ENCODE measurements at places on chromosomes 2 and 18.

GRCh38 chr2:133570542-133570941 lies 2.3 kb upstream of the NCKAP5 start:
- no peak for DNase-seq

DNA sequence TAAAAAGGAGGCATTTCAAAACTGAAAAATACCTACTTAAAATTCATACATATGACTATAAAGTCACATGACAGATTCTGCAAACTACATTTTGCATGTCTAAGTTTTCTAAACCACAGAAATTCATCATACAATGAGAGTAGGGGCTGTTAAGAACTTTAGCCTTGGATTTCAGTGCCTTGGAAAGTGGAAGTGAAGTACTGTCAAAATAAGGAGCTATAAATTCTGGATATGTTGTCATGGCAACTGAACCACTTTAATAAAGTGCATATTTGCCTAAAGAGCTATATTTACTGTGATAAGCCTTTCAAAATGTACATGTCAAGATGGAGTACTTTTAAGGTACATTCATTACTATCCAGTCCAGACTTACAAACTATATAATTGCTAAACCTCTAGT lies 227.1 kb downstream of the RAB3GAP1 start:
- DNase-seq = no peak

- DNase-seq = no peak
These were observed 230.0 kb upstream of the RASGRP3 start for GRCh38 chr2:33246432-33246831.

DNA sequence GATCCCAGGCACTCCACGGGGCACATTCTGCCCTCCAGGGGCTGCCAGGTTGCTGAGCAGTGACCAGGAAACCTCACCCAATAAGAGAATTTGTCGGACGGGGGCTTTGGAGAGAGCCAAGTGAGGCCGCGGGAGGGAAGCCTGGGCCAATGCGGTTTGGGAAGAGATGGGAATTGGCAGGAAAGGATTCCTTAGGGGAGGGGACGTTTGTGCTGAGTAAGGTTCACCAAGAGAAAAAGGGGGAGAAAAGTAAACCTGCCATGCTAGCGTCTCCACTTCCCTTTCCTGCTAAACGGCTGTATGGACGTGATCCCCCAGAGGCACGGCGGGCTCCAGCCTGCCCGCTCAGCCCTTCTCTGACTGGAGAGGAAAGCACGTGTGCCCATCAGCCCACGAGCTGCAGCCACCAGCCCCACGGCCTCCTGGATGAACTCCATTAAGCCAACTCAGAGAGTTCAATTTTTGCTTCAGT lies 194.4 kb upstream of the ID2 start:
- no peak for DNase-seq

GRCh38 chr2:45851576-45852304 lies 200.3 kb downstream of the PRKCE start:
- no peak for DNase-seq

DNA sequence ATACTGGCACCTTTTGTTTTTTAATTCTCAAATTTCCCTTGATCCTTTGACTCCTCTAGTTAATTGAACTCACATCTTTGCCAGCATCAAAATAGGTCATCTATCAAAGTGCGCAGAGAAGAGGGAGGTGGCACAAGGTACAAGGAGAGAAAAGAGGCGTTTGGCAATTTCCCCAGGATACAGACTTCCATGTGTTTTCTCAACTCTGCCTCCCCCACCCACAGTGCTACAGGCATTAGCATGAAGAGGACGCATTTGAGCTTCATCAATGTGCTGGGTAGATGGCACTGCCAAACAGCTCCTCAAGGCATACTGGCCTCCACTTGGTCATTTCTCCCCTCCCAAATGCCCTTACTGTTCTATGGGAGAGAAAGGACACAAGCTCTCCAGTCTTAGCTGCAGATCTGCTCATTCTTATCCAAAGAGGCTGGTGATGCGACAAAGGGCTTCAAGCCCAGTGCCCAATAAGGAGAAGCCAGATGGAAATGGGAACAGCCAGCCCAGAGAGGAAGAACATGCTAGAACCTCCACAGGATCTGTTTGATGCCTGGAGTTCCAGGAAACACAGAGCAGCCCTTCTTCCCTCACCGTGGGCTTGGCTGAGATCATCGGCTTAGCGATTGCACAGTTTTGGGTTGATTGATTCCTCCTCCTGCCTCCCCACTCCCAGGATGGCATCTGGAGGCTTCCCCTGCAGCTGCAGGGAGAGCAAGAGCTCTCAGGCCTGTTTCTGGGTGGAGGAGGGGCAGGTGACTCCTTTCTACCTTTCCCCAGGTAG lies 144.7 kb upstream of the SMAD2 start:
- DNase-seq = no peak

GRCh38 chr2:27964067-27964466 lies 73.5 kb downstream of the BABAM2 start:
- DNase-seq = no peak

DNA sequence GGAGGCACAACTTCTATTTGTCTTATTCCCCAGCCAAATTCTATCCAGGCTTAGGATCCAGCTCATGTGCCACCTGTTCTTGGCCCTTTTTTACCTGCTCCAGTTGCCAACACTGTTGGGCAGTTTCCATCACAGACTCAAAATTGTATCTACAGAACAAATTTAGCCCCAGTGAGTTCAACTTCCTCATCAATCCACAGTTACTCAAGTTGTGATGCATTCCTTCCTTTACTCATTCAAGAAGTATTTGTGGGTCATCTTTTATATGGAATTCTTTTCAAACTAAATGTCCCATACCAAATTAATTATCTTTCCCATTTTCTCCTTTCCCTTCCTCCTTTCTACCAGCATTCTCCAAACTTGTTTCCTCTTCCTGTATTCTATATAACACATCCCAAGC lies 12.7 kb upstream of the DDX18 start:
- DNase-seq = no peak

- no peak for DNase-seq
These were observed 6.0 kb downstream of the SPEG start for GRCh38 chr2:219440388-219441256.

DNA sequence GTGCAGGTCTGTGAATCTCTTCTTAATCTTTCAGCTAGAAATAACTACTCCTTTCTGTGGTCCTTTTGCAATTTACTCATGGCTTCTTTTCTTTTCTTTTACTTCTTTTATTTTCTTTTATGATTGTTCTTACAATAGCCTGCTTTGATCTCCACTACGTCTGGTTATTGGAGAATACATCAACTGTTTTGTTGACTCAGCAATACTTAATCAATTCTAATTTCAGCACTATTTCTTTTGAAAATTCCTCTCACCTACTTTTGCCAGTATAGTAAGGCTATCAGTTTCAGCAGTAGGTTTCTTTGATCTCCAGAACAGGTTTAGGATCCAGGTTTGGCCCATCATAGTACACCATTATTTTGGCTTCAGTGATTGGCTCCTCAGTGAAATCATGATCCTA lies 111.8 kb upstream of the DPP10 start:
- no peak for DNase-seq

Data from stimulated activated CD8-positive, alpha-beta memory T cell treated with anti-CD3 and anti-CD28 coated beads, Interleukin-2, amount 100 ng/mL, for 1 hour (primary cell).